ENCODE measurements at places on chromosomes 7 and 10.

- no peak for DNase-seq
These were observed 258.2 kb upstream of the NPY start for GRCh38 chr7:24025765-24026164.

- no peak for DNase-seq
These were observed 16.9 kb upstream of the TRIM56 start for GRCh38 chr7:101068401-101068800.

DNA sequence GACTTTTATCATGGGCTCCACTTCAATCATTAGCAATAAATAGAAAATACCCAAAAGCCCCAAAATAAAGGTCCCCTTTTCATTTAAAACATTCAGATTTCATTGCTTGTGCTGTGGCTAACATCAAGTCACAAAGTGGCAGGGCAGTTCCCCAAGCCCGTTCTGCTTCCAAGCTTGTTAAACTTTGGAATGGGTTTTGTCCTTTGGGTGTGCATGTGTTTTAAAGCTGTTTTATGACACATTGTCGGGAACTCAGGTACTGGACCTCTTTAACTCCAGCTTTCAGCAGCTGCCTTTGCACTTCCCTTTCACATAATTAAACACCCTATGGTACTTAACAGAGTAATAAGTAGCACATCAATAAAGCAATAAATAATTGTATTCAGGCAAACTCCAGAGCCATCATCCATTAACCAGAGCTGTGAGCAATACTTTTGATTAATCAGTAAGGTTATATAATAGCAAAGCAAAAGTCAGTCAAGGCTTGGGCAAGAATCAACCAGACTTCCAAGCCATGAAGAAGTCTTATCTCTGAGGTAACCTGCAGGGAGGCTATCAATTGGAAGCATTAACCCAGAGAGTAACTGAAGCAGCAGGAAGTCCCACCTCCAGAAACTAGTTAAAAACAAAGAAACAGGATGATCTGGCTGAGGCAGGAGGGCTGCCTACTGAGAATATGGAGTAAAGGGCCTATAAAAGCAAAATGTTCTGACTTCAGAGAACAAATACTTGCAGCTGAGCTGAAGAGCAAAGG is 56.1 kb upstream of the ARID5B start:
- DNase-seq, result no peak

- no peak for DNase-seq
These were observed 1.6 kb downstream of the SUV39H2 start for GRCh38 chr10:14880229-14880628.

DNA sequence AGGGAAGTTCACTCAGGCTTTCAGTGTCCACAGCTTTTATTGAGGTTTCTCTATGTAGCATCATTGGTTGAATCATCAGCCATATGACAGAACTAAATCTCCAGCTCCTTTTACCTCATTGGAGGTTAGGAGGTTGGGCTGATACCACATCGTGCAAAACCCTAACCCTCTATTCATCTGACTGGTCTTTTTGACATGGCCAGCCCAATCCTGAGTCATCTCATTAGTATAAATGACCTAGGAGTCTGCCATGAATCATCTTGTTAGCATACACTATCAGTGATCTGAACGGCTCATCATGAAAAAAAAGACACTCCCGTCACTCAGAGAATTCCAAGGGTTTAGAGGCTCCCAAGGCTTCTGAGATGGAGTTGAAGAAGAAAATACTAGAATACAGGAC is 669.8 kb upstream of the POT1 start:
- DNase-seq, result peak; percentile 47

Data from brain microvascular endothelial cell (primary cell).